Osteoblast (primary cell): ENCODE measurements at places on chromosomes 13 and 19. TPM values are rescaled to one million over a fixed set of nuclear protein-coding genes. Genes with fewer than 3 reads are reported as not detected.

CABP5 gene
- not detected in 2 replicates for total RNA-seq

CCDC8 gene
- 17.4 and 22.1 TPM in 2 replicates for total RNA-seq

CD33 gene
- total RNA-seq, result not detected in 2 replicates

ZNF132 gene
- total RNA-seq, result 8.8 and 10.1 TPM in 2 replicates

ZNF254 gene
- 15.2 and 16.2 TPM in 2 replicates for total RNA-seq

ZNF677 gene
- 14.1 and 21.2 TPM in 2 replicates for total RNA-seq

FFAR3 gene
- total RNA-seq, result not detected in 2 replicates

GDF15 gene
- 61.6 and 74.2 TPM in 2 replicates for total RNA-seq

PNMA8B gene
- 0.72 and 1.2 TPM in 2 replicates for total RNA-seq

FBXW9 gene
- 17.1 and 18.5 TPM in 2 replicates for total RNA-seq

MCEMP1 gene
- not detected in 2 replicates for total RNA-seq

FBXO17 gene
- total RNA-seq, result 40.9 and 42.7 TPM in 2 replicates

UNC13A gene
- under 0.01 TPM in 2 replicates for total RNA-seq

PPM1N gene
- total RNA-seq, result 0.29 and 0.36 TPM in 2 replicates
